ENCODE measurements at places on chromosomes 7 and 10. TPM values are rescaled to one million over a fixed set of nuclear protein-coding genes. Genes with fewer than 3 reads are reported as not detected.

DNA sequence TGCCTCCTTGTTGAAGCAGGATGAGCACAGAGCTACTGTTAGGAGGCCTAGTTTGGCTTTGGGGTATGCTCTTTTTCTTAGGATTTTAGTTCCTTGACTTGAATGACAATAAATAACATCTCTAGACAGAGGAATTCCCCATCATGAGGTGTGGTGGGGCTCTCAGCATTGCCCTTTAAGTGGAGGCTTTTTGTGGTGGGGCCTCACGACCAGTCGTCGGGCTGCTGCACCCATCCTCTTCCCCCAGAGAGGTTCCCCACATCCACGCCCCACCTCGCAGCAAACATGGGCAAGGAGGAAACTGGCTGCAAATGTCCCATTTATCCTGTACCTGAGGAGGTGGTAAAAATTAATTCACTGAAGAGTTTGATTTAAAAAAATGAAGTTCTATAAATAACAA is 36.1 kb upstream of the TARP start:
- DNase-seq: no peak

DNA sequence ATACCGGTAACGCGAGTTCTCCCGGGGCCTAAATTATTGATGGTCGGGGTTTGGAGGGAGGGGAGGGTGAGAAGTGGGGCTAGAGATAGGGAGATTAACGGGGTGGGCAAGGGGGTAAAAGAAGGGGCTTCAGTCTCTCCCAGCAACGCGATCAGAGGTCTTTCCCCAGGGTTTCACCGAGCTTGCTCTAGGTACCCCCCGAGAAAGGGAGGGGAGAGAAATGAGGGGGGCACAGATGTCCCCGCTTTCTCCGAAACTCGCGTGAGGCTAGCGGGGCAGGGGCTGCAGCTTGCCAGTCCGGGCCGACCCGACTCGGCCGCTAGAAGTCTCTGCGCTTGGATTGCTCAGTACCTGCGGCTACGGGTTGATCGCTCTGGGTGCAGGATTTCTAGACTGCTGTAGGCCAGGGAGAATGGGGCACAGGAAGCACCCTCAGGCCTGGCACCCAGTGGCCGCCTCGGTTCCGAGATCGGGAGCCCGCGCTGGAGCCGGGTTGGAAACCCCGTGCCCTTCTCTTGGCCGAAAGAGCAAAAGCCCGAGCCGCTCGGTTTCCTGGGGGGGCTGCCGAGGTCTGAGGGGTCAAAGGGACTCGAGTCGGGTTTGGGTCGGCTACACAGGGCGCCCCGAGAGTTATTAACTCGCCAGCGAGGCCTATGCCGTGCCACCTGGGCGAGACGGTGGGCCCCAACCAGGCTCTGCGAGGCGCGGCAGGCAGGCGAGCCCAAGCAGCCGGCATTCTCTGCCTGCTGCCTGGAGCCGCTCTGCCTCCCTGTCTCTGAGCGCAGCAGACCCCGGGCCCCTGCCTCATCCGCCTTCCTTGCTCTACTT is 3.1 kb downstream of the PAX2 start:
- no peak for DNase-seq

WDR86 gene
- total RNA-seq: 6.2 TPM

APBB1IP gene
- total RNA-seq: 45.6 TPM

DNA sequence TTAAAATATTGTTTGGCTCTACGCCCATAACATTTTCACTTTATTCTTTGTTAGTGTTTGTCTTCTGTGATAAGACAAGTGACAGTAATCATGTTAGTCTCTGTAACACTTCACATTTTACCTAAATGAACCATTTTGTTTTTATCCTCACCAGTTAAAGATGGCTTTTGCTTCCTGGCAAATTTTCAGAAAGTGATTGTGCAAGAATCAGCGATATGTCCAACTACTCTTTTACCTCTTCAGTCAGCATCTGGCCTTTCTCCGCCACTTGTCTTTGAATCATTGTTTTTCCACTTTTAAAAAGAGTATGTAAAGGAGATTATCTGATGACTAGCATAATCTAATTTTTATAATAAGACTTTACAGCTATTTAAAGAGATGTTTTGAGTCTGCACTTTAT is 3.5 kb downstream of the DGKB start:
- DNase-seq: no peak

DNA sequence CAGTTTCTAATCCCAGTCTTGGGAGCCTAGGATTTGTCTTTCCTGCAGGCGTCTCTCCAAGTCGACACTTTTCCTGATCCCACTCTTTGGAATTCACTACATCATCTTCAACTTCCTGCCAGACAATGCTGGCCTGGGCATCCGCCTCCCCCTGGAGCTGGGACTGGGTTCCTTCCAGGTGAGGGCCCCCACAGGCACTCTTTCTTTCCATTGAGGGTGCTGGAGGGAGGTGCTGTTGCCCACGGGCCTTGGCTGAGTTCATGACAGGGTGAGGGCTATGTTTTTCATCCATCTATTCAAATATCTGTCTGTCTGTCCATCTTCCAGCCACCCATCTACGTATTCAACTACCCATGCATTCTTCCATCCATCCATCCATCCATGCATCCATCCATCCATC is 12.6 kb downstream of the GHRHR start:
- DNase-seq: no peak

NXPH1 gene
- total RNA-seq: not detected

Measured in CD4-positive, alpha-beta T cell (primary cell).